ENCODE measurements at places on chromosomes 6 and 20. TPM values are rescaled to one million over a fixed set of nuclear protein-coding genes. Genes with fewer than 3 reads are reported as not detected.

Gene OR12D2
- not detected for total RNA-seq

Gene PACRG
- total RNA-seq = not detected

Gene HLA-DQB2
- total RNA-seq = not detected

Gene WFDC10B
- not detected for total RNA-seq

Gene FOXA2
- total RNA-seq = not detected

Gene WFDC2
- not detected for total RNA-seq

Gene ULBP2
- 5.8 TPM for total RNA-seq

Gene TAP1
- 43.2 TPM for total RNA-seq

Gene MAFB
- 0.85 TPM for total RNA-seq

Gene MOXD1
- 0.07 TPM for total RNA-seq

Gene SIRPB2
- total RNA-seq = 1.2 TPM

Gene ADGRF5
- total RNA-seq = 2.0 TPM

Gene OTOR
- not detected for total RNA-seq

Gene BPI
- total RNA-seq = not detected

Gene NFATC2
- 1.7 TPM for total RNA-seq

Gene IP6K3
- total RNA-seq = not detected

Gene ANKRD6
- total RNA-seq = 4.7 TPM

Gene MUC22
- total RNA-seq = not detected

Gene MACROD2
- 0.95 TPM for total RNA-seq

Gene C20orf144
- 0.11 TPM for total RNA-seq

Gene GRIK2
- total RNA-seq = not detected

Gene PRKN
- 0.59 TPM for total RNA-seq

Gene HLA-DMB
- not detected for total RNA-seq

Gene LZTS3
- total RNA-seq = 3.2 TPM

Gene BPIFB4
- total RNA-seq = not detected

Gene BMP2
- total RNA-seq = 16.1 TPM

Gene FAM209B
- total RNA-seq = not detected

Gene PLEKHG1
- total RNA-seq = 38.9 TPM

Gene PNLDC1
- total RNA-seq = 0.11 TPM

Gene RAET1G
- 0.67 TPM for total RNA-seq

Gene PAK5
- total RNA-seq = not detected

Gene OSTM1
- 41.6 TPM for total RNA-seq

Gene SIGLEC1
- not detected for total RNA-seq

Gene MTCH1
- total RNA-seq = 329 TPM

Gene TAAR8
- not detected for total RNA-seq

Gene BPIFB1
- not detected for total RNA-seq

Gene F13A1
- total RNA-seq = not detected

Gene ADISSP
- total RNA-seq = 33.7 TPM

Gene POM121L2
- not detected for total RNA-seq

Gene LST1
- total RNA-seq = 0.14 TPM

Gene LPA
- total RNA-seq = not detected

Gene RIPOR3
- total RNA-seq = not detected

Gene RIMS1
- 0.67 TPM for total RNA-seq

Gene C6orf141
- 6.0 TPM for total RNA-seq

Gene TNF
- not detected for total RNA-seq

Gene PGC
- not detected for total RNA-seq

Gene TGM3
- total RNA-seq = not detected

Gene ELOVL2
- not detected for total RNA-seq

Gene LTB
- 2.2 TPM for total RNA-seq

Measured in pulmonary artery endothelial cell (primary cell).